ENCODE measurements at places on chromosomes 11 and 22.

- no peak for DNase-seq
These were observed 55.9 kb upstream of the CCDC188 start for GRCh38 chr22:20206709-20207215.

DNA sequence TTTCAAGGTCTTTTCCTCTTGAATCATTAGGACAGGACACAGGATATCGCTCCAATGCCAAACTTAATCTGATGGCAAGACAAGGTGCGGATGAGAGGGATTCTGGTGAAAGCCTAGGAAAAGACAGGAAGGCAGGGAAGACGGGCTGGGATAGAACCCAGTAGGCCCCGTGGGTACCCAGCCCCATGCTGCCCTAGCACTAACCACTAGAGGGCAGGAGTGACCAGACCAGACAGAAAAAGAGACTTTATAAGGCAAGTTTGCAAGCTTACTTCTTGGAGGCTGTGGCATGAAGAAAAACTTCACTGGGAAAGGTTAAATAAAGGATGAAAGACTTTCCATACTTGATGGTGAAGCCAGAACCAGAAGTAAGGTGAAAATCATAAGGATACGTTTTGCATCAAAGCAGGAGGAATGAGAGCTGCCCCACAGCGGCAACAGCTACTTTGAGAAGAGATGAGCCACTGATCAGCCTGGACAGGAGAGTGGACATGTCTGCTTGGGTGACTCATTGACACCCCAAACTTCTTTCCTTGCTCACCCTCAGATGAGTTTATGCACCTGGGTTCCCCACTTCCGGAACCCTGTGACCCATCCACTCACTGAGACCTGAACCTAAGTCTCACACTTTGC lies 39.8 kb downstream of the SYN3 start:
- DNase-seq: no peak

- no peak for DNase-seq
These were observed 218.8 kb upstream of the B3GAT1 start for GRCh38 chr11:134630861-134631260.

GRCh38 chr11:65473278-65473860 lies 25.5 kb upstream of the MALAT1 start:
- DNase-seq: no peak

GRCh38 chr11:95499516-95500135 lies 268.6 kb upstream of the SESN3 start:
- DNase-seq: no peak

- no peak for DNase-seq
These were observed 38.5 kb upstream of the NAV2 start for GRCh38 chr11:19673924-19674729.

GRCh38 chr22:30381264-30381663 lies 5.9 kb downstream of the RNF215 start:
- DNase-seq: no peak

DNA sequence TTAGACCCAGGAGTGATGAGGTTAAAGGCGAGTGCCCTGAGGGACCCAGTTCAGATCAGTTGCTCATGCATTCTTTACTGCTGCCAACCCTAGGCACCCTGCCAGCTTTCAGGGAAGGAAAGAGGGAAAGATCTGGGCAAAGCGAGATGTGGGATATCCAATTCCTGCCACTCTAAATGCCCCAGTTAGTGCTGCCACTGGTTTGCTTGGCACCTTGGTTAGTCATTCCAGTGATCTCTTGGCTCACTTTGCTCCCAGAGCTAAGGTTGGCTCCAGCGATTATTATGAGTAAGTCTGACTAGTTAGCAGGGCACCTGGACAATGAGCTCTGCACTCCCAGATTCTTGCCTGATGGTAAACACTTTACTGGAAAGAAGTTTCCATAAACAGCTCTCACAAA lies 85.0 kb downstream of the INSC start:
- no peak for DNase-seq

- no peak for DNase-seq
These were observed 71.1 kb downstream of the RPUSD4 start for GRCh38 chr11:126140201-126140925.

DNA sequence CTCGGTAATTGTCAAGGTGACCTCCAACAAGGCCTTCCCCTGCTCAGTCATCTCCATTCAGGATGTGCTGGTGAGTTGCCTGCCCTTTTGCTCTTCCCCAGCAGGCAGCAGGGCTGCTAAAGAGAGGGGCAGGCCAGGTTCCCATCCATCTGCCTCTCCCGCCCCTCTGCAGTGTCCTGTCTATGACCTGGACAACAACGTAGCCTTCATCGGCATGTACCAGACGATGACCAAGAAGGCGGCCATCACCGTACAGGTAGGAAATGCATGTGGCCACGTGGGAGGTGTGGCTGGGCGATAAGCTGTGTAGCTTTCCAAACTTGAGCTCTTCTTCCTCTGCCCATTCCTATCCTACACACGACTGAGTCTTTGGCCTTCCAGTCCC lies 4.0 kb downstream of the SIDT2 start:
- no peak for DNase-seq

DNA sequence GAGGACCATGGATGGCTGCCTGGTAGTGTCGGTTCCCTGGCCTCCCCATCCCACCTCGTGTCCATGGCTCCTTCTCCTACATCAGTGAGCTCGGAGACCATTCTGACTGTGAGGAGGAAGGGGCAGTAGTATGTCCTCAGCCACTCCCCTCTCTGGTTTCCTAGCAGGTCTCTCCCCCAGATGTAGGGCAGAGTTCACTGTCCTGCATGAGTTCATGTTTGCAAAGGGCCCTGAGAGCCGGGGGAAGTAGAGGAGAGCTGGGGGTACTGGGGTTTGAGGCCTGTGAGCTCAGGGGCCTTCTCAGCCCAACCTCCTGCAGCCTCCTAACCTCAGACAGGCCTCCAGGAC lies 18.4 kb upstream of the ST3GAL4 start:
- no peak for DNase-seq

GRCh38 chr22:23243006-23243573 lies 62.8 kb downstream of the BCR start:
- DNase-seq: no peak

GRCh38 chr11:17267576-17267975 lies 9.0 kb upstream of the NUCB2 start:
- DNase-seq: no peak

DNA sequence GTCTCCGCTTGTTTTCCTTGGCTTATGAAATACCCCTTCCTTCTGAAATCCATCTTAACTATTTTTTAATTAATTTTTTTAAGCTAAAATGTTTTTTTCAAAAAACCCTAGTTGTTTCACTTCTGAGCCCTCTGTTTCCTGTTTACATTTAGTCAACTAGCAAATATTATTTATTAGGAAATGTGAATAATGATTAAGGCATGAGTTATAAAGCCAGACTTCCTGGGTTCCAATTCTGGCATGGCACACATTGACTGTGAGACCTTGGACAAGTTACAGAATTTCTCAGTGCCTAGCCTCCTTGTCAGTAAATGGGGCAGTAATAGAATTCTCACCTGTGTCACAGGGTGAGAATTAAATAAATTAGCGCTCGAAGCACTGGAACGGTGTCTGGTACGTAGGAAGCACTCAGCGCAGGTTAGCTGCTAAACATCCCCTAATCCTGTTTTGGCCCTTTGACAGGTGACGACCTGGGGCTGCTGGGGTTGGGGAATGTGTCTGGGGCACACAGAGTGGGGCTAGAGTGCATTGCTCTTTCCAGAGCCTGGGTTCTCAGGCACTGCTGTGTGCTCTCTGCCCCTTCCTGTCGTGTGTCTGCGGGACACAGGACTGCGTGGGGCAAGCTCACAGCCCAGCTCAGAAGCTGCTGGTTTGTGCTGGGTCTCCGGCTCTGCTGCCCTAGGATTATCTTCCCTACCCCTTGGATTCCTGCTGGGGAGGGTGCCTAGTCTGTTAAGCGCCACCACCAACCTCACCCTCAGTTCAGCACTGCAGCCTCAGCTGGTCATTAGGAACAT lies 13.1 kb downstream of the PANX1 start:
- no peak for DNase-seq

DNA sequence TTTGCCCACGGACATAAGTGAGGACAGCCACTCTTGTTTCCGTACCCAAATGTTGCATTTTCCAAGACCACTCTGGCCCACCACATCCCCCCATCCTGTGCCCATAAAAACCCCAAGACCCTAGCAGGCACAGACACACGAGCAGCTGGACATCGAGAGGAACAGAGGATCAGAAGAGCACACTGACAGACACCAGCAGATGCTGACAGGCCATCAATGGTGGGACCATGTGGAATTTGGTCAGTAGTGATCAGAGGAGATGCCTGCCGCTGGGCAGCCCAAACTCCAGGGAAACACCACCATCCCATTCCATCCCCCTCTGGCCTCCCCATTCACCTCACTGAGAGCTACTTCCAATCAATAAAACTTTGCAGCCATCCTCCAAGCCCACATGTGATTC lies 87.0 kb downstream of the DLG2 start:
- no peak for DNase-seq

DNA sequence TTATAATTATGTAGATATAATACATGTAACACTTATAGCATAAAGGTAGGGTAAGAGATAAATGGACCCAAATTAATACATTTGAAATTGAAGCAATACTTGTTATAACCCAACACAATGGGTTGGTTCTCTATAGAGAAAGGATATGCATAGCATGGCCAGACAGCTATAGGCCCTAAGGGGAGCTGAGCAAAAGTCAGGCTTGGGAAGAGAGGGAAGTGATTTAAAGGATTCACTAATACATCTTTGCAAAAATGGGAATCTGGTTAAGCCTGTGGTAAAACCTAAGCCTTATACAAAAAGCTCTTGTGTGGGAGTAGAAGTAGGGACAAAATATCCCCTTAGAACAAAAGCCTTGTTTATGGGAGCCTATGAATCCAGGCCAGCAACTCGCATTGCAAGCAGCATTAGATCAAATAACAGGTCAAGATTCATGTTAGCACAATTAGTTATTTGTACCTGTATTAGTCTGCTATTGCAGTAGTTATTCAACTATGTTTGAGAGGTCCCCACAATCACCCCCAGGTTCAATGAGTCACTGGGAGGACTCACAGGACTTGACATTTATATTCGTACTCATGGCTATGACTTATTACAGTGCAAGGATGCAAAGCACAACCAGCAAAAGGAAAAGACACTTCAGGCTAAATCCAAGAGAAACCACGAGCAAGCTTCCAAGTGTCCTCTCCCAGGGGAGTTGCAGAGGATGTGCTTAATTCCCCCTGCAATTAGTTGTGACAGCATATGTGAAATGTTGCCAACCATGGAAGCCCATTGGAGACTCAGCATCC lies 144.7 kb upstream of the LMO1 start:
- DNase-seq: no peak

DNA sequence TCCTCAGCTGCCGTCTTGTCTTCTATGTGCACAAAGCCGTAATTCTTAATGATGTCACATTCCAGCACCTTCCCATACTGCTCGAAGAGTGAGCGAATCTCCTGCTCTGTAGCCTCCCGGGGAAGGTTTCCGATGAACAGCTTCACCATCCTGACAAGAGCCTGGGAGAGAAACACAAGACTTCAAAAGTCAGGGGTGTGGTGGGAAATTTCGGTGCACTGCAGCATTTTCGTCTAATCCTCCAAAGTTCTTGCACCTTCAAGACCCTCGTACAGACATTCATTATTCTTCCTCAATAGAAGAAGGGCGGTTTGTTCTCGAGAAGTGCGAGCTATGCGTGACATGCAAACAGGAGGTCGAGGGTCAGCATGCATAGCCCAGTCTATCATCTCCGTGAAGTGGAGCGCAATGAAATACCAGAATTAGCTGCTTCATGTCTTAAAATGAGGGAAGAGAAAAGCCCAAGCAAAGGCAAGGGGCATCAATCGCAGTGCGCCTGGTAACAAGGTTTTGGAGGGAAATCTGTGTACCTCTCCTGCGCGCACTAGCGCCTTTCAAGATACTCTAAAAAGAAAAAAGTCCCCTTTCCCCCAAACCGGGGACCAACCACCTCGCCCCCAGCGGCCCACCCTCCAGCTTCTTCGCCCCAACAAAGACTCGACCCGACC lies 622 bp downstream of the RBM4B start:
- no peak for DNase-seq

- no peak for DNase-seq
These were observed 21.1 kb downstream of the TEAD1 start for GRCh38 chr11:12695221-12695794.

- DNase-seq: no peak
These were observed 439.7 kb downstream of the BUD13 start for GRCh38 chr11:116333001-116333535.

DNA sequence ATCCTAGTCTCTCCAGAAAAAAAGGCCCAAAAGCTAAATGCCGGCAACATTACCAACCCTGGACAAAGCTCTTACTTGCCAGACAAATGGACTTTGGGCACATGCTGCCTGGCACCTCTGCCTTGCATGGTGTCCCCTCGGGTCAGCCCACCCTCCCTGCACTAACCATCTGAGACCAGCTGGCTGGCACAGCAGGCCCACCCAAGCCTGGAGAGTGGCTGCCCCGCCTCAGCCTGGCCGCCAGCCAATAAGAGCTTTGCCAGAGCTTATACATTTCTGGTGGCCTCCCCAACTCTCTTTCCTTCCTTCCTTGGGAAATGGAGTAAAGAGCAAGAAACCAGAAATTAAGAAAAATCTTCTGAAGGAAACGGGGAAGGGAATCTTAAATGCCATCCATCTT lies 24.5 kb downstream of the MCHR1 start:
- no peak for DNase-seq

GRCh38 chr22:30609260-30610185 lies 2.5 kb downstream of the TCN2 start:
- DNase-seq: peak; percentile 52

- no peak for DNase-seq
These were observed 731.1 kb upstream of the LUZP2 start for GRCh38 chr11:23765682-23766252.

GRCh38 chr11:125079878-125080530 lies 16.9 kb downstream of the SLC37A2 start:
- no peak for DNase-seq

DNA sequence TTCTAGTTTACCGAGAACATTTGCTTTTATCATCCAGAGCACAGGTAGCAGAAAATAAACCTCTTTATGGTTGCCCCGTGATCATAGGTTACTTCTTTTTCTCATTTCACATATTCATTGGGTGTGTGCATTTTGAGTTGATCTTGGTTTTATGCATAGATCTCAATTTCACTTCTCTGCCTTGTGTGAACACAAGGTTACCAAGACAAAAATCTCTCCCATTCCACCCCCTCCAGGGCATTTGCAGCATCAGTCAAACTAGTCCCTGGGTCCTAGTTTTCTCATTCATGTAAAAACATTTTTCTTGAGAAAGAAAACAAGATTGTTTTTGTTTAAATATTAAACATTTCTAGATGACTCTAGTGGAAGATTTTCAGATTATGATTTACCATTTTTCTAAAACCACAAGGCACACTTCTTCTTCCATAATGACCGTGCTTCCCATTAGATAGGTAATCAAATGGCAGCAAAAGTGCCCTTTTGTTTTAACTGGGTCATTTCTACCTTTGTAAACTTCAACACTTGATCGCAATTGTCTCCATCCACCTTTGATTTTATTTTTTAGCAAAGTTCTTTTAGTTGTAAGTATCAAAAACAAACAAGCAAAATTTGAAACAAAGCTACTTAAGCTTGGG lies 526.6 kb upstream of the CADM1 start:
- DNase-seq: no peak

- DNase-seq: no peak
These were observed 31.9 kb upstream of the UPB1 start for GRCh38 chr22:24463071-24463760.

GRCh38 chr22:50247748-50248147 lies 2.9 kb upstream of the TUBGCP6 start:
- peak; percentile 56 for DNase-seq

Data from pancreas (tissue), 10 donors.